ENCODE measurements at places on chromosomes 1 and 21.

DNA sequence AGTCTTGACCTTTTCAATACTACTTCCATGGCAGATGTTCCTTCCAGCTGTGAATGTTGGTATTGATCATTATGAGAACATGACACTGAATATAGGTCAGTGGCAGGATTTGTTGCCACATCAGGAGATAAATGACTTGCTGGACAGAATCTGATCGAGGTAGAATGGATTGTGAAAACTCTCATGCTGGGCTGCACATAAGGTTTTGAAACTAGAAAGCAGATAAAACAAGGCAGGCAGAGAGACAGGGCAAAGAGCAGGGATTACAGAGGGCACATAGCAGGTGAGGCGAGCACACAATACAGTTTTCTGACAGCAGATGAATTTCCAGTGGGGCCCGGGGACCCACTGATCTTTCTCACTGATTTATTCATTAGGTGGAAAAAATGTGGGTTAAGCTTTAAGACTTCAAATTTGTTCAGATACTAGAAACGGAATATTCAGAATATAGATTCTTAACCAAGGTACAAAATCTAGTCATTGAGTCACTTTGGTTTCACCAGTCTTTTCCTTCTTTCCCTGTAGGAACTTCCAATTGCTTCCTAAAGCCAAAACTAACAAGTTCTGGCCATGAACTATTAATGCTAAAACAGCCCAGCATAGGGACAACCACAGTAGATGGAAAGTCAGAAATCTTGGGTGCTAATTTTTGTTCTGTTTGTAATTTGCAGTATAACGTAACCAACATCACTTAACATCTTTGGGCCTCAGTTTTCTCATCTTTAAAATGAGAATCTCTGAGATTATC is 296.0 kb upstream of the PTBP2 start:
- DNase-seq = no peak

- peak; percentile 47 for DNase-seq
These were observed 88.5 kb downstream of the ASH1L start for GRCh38 chr1:155474146-155474545.

- no peak for DNase-seq
These were observed 28.1 kb upstream of the TARBP1 start for GRCh38 chr1:234507089-234507488.

- no peak for DNase-seq
These were observed 154.4 kb downstream of the OMA1 start for GRCh38 chr1:58392083-58392482.

DNA sequence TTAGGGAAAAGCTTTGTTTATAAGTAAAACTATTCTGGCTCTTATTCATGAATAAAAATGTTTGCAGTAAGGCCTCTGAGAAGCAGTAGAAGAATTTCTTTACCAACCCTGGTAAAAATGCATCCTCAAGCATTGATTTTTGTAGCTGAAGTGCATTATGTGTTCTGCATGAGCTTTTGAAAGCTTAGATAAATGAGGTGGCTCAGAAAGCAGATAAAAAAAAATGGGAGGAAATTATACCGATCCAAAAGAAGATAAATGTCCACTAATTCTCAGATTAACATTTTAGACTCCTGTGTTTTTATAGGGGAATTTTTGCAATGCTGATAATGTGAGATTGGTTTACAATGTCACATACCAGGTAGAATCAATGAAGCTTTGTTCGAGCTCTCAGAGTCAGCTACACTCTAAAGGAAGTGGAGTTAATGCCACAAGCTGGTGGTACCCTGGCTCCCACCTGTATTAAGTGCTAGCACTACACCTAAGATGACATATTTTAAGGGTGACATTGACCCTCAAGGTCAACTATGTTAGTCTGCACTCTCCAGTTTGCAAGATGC is 85.5 kb upstream of the SELENON start:
- DNase-seq = no peak

- DNase-seq = no peak
These were observed 19.7 kb upstream of the TBX15 start for GRCh38 chr1:119007670-119008482.

DNA sequence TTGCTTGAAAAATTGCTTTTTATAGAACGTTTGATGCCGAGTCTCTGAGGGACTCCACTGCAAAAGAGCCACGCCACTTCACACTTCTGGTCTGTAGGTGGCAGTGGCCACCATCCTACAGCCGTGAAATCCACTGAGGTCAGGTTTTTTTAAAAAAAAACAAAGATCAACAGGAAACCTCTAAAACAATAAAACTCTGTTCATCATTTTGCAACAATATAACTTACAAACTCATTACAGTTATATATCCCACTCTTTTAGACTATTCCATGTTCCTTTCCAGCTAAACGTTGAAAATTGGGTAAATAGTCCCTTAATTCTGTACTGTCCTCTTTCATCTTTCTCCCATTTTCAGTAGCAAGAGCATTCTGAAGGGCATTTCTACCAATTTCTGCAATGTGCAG is 64.6 kb upstream of the FMN2 start:
- peak; percentile 64 for DNase-seq

GRCh38 chr1:184773762-184774320 is 19.2 kb upstream of the EDEM3 start:
- peak; percentile 41 for DNase-seq

DNA sequence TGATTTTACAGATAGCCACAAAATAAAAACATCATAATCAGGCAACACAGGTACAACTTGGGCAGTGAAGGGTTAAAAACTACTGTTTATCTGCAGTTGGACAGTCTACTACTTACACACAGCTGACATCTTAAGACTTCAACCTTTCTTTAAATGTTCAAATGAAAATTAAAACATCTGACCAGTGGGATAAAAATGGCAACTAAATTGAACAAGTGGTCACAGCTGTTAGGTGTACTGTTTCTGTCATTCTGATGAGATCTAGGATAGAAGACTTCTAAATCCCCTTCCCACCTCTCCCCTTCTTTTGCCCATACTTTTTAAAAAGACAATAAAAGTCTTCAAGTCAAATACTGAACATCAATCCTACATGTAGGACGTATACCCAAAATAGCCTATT is 56.2 kb downstream of the ENAH start:
- DNase-seq = no peak

DNA sequence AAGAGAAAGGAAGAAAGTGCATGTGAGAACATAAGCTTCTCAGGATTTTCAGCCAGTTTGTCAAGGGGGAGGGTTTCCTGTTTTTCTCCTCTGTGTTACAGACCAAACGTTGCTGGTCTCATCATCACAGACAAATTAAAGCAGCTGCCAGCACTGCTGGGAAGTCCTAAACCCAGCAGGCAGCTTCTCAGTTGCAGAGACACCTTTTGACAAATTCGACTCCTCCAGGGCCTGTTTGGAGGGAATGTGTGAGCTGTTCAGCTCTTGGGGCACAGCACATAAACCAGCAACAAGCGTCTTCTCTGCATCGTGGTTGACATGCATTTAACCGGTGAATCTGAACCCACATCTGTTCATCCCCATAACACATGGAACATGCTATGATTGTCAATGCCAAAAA is 454.6 kb upstream of the RUNX1 start:
- peak; percentile 24 for DNase-seq

Data from hematopoietic multipotent progenitor cell treated with erythropoietin and hydrocortisone succinate and interleukin-3 and kit ligand, for 6 days (in vitro differentiated cells).